ENCODE measurements at places on chromosomes 1 and 21.

- DNase-seq: no peak
Observed at GRCh38 chr1:88943241-88943640, 49.2 kb downstream of the KYAT3 start.

GRCh38 chr1:217617126-217617525 lies 13.8 kb downstream of the GPATCH2 start:
- DNase-seq: no peak

- no peak for DNase-seq
Observed at GRCh38 chr1:74464037-74464436, 48.4 kb downstream of the LRRC53 start.

DNA sequence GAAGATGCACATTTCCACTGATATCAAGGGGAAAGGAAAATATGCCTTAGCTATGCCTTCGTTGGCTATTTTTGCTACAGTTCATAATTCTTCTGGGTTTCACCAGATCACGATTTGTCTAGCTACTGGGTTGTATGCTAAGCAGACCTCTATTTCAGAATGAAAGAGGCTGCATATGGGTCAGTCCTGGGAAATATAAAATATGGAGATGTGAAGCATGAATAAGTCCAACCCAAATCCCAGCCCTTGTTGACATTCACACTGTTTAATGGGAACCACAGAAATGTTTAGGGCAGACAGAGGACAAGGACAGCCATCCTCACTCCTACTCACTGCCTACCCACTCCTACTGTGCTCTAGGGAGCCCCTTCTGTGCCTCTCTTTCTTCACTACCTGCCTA lies 343.2 kb upstream of the CAMK1G start:
- no peak for DNase-seq

GRCh38 chr1:116515702-116516101 lies 55.1 kb downstream of the CD58 start:
- no peak for DNase-seq

DNA sequence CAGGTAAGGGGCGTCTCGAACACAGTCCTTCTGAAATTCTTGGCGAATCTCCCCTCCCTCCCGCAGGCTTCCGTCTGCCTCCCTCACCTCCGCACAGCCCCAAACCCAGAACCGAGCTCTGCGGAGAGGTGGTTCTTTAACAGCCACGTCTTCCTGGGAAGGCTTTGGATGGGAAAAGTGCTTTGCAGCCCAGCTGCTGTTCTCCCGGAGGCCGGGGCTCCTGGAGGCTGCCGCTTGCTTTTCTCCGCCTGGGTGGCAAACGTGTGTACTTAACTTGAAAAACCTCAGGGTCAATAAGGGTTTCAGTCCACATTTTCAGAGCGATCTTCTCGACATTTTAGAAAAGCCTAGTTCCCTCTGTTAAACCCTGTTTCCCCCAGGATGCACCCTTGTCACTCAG lies 109.3 kb downstream of the PRDM16 start:
- DNase-seq: no peak

GRCh38 chr1:60950224-60951063 lies 131.9 kb upstream of the NFIA start:
- peak; percentile 60 for DNase-seq

DNA sequence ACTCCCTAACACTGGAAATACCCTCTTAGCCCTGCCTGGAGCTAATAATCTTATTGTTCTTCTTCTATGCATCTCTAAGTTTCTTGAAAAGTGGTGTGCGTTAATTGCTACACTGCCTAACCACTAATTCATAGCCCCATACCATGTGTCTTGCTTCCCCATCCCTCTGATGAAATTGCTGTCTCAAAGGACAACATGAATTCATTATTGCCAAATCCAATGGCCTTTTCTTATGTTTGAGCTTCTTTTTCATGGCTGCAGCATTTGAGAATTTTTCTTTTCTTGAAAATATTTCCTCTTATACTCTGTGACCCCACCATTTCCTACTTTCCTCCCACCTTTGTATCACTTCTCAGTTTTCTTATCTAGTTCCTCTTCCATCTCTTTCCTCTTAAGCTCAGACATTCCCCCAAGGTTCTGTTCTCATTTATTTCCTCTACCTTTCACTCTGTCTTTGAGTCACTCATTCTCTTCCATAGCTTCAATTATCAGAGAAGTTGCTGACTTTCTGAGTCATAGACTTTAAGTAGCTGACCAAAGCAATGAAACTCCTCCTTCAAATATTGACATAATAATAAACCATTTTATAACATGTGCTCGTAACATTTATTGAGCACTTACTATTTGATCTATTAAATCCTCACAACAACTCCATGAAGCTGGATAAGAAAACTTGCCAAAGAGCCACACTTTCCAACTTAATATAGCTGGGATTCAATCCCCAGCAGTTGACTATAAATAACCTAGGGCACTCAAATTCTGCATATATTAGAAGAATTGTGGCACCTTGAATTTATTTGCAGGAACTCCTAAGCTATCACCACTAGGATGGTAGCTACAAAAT lies 35.5 kb upstream of the ATP6V1G3 start:
- DNase-seq: no peak

DNA sequence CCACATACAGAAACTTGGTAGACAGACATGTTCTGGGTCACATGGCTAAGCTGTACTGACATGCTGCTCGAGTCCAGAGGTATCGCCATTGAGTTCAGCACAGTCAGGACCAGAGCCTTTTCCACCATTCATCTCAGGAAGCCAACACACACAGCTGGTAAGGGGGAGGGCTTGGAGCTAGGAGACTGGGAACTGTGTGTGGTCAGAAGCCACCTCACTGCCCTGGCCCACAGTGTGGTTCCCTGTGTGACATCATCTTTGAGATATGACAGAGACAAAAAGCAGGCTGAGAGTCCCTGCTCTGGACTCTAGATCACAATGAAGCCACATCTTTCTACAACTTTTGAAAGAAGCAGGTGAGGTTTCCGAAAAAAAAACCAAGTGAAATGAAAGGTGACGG lies 107.2 kb downstream of the SIM2 start:
- DNase-seq: no peak
